ENCODE measurements at places on chromosomes 5 and 9.

GRCh38 chr5:41334758-41335157, 121.4 kb upstream of the C6 start:
- DNase-seq = peak; percentile 58

GRCh38 chr5:53893626-53894025, 333.2 kb downstream of the NDUFS4 start:
- DNase-seq = no peak

DNA sequence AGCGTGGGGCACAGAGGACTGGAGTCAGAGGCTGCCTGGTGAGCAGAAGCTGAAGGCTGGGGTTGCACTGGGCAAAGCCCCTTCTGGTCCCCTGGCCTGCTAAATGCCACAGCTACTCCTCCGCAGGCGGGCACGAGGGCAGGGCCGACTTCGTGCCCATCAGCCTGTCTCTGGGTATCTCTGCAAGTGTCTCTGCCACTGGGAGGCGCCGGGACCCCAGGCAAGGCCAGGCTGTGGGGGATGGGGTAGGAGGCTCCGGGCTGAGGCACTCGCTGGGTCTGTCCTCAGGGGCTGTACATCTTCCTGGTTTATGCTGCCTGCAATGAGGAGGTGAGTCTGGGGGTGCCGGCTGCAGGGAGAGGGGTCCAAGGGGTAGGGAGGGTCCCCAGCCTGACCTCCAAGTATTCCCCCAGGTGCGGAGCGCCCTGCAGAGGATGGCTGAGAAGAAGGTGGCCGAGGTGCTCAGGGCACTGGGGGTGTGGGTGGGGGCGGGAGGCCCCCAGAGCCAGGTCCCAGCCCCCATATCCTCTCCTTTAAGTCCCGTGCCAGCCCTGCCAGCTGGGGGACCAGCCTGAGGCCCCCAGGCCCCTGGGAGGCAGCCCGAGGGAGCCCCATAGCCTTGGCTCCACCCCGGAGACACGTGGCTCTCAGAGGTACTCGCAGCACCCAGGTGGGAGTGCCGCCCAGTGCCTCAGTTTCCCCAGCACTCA, 25.1 kb downstream of the ADGRD2 start:
- no peak for DNase-seq

DNA sequence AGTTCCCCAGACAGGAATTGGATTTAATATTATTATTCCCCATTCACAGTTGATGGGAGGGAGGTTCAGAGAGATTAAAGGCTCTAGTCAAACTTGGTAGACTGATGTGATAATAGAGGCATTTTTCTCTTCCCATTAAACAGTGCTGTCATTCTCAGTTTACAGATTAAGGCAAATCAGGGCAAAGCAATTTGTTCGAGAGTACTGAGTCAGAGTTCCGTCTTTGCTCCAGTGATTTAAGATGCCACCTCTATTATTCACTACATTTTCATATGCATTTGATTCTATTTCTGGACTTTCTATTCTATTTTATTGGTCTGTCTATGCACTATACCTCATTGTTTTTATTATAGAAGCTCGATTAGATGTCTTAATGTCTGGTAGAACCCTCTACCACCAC, 201.0 kb upstream of the RAI14 start:
- no peak for DNase-seq

DNA sequence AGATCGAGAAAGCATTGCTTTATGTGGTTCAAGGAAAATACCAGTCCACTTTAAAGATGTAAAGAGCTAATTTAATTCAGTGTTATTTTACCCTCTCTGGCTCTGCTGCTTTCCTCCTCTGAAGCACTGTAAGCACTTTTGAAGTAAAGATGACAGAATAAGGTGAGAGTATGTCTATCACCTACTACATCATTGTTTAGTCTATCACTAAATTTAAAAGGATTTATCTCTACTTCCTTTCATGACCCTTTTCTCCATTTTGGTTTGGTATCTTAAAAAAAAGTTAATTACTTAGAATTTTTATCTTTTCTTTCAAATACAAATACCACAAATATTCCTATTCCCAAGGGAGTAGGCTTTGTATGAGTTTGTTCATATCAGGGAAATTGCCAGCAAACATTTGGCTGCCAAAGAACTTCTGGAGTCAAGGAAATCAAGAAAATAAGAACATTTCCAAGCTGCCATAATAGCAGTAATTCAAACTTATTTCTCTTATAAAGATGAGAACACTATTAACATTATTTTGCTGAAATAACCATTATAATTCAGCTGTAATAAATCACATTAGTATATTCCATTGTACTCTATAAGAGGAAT, 77.8 kb downstream of the SLC38A9 start:
- DNase-seq = no peak

GRCh38 chr9:136204145-136204805, 653 bp downstream of the LHX3 start:
- DNase-seq = no peak

DNA sequence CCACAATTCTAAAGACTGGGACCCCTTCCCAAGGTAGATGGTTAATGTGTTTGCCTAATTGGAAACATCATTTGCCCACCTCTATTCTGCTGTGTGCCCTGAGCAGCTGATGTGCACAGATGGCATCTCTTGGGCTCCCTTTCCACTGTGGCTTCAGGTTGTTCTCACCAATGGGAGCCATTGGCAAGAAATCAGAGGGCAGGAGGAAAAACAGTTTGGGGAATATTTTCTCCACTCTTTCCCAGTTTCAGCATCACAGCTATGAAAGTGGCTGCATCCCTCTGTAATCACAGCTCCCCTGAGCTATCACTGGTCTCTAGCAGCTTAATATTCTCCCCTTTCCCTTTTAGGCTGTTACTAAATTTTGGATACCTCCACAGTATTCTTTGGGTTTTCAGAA, 911.6 kb upstream of the SEMA6A start:
- no peak for DNase-seq

DNA sequence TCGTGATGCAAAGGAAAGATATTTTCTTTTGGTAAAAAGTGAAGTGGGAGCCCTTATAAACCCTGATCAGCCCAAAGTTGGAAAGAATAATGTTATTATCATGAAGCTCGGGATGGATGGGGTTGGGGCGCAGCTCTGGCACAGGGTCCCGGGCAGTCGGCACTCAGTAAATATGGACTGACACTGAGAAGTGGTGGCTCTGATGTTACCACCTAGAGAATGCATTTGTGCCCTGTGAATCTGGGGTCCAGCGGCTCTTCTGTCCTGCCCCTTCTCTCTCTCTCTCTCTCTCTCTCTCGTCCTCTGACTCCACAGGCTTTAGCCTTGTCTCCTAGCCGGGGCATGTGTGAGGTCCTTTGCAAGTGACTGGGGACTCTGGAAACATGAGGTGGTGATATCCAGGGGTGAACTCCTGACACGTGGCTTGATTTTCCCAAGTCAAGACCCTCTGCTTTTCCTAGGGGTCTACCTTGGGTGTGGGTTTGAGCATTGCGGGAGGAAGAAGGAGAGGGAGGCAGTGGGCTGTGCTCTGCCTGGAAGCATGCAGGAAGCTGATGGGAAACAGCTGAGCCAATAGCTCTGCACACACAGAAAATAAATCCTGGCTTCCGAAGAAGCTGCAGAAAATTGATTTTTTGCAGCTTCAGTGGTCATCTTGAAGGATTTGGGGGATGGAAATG, 162.7 kb downstream of the MACROH2A1 start:
- no peak for DNase-seq

DNA sequence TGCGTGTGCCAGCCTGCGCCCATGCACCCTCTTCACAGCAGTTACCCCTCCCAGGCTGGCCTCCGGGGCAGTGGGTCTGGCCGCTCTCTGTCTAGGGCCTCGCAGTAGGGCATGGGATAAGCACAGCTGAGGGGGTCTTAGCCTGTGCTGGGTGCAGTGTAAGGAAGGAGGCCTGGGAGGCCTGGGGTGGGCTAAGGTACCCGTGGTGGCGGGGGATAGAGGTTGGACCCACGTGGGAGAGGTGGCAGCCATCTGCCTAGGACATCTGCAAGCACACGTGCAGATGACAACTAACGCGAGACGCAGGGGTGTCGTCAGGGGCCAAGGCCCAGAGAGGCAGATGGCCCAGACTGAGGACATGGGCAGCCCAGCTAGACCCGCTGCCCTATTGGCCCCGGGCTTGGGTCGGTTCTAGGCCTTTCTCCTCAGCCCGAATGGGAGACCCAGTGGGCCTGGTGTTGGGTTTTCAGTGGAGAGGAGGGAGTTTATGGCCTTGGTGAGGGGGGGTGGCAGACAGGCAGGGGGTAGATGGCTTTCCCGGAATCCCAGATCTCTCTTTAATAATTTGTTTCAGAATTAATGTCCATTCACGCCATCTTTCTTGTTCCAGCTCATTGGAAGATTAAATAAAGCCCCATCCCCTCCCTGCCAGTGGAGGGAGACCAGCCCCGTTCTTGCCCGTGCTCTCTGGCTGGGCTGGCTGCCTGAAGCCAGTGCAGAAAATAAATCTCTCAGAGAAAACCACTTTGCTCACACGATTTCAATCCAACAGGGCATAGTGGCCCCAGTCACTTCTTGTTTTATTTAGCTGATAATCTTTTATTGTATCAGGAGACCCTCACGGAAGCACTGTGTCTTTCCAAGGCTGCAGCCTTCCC, 154.2 kb downstream of the GAPVD1 start:
- DNase-seq = peak; percentile 26

DNA sequence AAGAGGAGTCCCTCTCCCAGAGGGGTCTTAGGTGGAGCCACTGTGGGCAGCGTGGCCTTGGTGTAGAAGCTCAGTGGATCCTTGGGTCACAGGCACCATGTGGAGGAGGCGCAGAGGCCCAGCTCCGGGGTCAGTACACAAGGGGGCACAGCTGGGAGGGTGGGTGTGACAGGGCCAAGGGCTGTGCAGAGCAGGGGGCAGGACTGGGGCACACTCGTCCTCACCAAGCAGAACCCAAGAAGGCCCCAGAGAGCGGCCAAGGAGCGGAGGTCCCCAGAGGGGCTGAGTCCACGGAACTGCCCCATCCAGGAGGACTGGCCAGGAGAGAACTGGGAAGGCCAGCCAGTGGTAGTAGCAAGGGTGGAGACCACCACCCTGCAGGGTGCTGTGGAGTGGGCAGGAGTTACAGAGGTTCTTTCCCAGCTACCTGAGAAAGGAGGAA, 2.5 kb upstream of the LPCAT1 start:
- no peak for DNase-seq

- no peak for DNase-seq
These were observed 14.1 kb downstream of the SLC25A25 start for GRCh38 chr9:128082151-128082550.

DNA sequence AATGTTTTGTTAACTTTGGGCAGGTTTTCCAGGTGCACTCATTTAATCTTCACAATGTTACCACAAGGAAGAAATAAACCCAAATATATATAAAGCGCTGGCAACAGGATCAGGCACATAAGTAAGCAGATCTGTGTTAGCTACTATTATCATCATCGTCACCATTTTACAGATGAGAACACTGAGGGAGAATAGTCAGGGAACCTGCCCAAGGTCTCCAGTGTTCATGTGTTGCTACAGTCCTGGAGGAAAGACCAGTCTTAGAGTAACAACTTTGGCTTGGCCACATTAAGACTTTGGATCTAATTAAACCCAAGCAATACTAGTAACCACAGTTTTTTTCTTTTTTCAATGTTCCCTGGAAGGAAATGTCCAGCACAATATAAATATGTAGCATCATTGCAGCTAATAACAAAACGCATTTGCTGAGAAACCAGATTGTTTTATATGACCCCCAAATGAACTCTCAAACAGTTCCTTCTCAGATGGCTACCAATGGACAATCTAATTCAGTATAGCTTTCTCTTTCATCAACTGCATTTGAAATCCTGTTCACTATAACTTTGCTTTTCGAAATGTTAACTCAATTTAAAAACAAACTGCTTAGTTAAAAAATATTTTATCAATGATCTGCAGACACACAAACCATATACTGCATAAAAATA, 11.8 kb downstream of the NREP start:
- DNase-seq = no peak

GRCh38 chr9:101254733-101255433, 129.9 kb downstream of the BAAT start:
- DNase-seq = no peak

DNA sequence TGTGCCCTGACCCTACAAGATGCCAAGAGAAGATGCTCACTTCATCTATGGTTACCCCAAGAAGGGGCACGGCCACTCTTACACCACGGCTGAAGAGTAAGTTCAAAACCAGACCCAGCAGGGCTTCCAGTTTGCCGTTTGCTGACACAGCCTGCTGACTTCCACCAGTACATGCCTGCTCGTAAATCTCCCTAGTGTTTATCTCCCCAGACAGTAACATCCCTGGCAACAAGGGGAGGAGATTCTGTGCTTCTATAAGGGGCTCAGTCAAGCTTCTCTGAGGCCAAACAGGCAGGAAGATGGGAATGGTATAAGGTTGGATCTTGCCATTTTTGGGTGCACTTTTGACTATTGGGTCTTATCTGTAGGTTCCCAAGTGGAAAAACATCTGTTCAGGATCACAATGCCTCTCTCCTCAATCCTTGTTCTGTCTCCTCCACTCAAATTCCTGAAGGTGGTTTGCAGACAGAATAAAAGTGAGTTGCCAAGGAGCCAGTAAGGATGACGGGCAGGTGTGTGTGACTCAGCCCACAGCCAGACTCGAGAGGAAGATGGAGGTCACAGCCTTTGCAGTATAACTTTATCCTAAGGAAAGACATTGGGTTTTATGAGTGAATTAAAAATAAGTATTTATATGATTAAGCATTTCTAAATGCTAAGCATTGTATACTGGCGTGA, 1.9 kb downstream of the MLANA start:
- no peak for DNase-seq

DNA sequence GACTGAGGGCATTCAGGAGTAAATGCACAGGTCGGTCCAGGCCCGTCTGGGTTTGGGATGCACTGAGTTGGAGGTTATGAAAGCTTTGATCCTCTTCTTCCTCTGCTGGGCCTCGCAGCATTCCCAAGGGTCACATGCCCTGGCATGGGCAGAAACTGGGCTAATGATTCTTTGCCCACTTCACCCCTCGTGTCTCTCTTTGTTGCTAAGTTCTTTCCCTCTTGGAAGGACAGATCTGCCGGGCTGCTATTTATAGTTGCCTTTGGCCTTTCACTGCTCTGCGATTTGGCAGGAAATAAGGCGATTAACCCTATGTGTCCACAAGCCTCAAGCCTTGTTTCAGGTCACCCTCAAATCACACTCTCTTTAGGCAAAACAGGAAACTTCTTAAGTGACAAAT, 66.9 kb downstream of the ENTREP1 start:
- peak; percentile 50 for DNase-seq

DNA sequence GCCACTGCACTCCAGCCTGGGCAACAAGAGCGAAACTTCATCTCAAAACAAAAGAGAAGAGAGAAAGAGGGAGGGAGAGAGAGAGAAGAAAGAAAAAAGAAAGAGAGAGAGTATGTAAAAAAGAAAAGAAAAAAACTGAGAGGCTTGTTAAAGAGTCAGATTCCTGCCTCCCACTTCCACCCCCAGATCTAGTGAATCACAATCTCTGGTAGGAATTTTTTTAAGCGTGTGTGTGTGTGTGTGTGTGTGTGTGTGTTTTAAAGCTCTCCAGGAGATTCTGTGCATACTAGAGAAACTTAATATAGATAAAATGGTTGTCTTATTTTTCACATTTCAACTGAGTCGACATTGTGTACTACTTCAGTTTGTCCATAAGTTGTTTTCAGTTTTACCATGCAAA, 32.0 kb downstream of the SAR1B start:
- no peak for DNase-seq

- DNase-seq = peak; percentile 84
These were observed 47.5 kb downstream of the DAB2IP start for GRCh38 chr9:121698627-121699570.

GRCh38 chr5:120122703-120123102, 341.4 kb upstream of the PRR16 start:
- no peak for DNase-seq

- DNase-seq = no peak
These were observed 517.9 kb upstream of the ITGA1 start for GRCh38 chr5:52269859-52270258.

All from Right ventricle myocardium superior (tissue), 1 donor.